ENCODE measurements at places on chromosomes 5 and 9.
A peak's percentile ranks its signal among the peaks of the same experiment; 100 is the strongest.

DNA sequence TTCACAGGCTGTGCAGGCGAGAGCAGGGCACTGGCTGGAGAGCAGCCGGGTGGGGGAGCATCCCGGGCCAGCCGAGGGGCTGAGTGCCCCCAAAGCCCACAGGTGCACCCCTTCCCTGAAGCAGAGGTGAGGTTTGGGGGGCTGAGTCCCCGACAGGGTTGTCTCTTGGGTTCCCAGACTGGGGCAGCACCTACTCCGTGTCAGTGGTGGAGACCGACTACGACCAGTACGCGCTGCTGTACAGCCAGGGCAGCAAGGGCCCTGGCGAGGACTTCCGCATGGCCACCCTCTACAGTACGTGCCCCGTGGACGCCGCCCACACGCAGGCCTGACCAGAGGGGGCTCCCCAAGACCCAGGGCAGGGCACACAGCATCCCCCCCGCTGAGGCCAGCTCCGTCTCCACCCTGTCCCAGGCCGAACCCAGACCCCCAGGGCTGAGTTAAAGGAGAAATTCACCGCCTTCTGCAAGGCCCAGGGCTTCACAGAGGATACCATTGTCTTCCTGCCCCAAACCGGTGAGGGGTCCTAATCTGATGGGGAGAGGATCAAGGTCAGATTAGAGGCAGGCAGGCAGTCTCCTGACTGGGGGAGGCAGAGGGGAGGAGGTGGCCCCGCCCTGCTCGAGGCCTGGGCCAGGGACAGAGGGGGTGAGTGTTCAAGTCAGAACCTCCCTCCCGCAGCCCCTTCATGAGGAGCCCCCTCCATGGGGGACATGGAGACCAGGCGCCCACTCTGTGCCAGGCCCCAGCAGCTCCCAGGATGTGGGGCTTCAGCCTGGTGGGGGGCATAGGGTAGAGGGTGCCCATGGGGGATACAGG, 2.7 kb downstream of the PTGDS start:
- no peak for DNase-seq

DNA sequence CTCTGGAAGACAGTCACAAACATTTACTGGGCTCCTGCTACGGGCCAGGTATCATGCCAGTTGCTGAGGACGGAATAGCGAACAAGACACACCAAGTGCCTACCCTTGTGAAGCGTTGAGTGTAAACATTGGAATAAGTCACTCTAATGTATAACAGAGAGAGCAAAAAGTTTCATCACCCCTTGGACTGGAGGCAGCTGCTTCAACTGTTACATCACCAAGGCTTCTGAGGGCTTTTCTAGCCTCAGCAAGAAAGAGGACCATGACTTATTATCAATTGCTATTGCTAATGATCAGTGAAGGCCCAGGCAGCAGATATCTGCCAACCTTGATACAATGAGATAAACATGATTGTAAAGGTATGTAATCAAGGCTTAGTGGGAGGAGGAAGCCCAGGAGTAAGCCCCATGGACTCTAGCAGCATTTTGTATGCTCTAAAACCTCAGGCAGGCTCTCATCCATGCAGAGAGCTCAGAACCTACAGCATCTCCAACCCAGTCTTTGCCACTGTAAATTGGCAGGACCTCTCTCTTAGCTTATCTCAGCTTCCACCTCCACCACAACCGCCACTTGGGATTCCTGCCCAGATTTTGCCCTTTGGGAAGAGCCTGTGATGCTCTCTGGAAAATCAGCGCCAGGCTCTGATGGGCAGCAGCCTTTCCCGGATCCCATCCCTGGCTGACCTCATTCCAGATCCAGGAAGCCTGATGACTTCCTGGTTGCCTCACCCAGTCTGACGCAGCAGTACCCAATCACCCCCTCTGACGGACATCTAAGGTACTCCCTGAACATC, 54.5 kb downstream of the ADAM19 start:
- peak; percentile 23 for DNase-seq

GRCh38 chr5:139422307-139422893, 16.9 kb downstream of the DNAJC18 start:
- peak; percentile 79 for DNase-seq

- no peak for DNase-seq
Observed at GRCh38 chr9:109423877-109424276, 74.2 kb downstream of the PTPN3 start.

DNA sequence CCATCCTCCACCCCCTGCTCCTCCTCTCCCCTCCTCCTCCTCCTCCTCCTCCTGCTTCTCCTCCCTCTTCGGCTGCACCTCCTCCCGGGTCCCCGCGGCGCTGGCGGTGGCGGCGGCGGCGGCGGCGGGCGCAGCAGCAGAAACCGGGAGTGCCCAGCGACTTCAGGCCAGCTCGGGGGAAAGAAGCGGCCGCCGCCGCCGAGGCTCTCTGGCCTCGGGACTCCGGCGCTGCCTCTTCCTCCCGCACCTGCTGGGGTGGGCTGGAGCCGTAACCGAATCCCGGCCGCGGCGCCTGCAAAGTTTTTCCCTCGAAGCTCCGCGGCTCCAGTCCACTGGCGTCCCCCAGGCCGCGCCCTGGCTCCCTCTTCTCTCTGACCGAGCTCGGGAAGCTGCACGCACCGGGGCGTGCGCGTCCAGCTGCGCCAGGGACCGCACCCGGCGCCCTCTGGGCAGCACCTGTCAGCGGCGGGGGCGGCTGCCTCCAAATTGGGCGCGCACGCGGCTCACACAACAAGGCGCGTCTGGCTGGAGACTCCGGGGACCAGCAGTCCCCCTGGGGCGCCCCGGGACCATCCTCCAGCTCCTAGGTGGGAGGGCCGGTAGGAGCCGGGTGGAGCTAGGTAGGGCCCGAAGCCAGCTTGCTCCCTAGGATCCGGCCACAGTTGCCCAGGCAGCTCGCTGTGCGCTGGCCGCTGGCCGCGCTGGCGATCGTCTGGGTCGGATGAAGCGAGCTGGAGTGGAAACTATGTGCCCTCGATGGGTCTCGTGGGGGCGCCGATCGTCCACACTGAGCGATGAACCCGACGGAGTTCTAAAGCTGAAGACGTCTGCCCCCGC, at the start of gene MCTP1:
Gene MCTP1, minus strand, starts transcription at position 523 of the 837 bp plus-strand sequence.
- DNase-seq: peak; percentile 22

- peak; percentile 70 for DNase-seq
Observed at GRCh38 chr5:54545796-54546195, 28.2 kb downstream of the SNX18 start.

- DNase-seq: no peak
Observed at GRCh38 chr9:117096138-117096537, 318.7 kb downstream of the ASTN2 start.

DNA sequence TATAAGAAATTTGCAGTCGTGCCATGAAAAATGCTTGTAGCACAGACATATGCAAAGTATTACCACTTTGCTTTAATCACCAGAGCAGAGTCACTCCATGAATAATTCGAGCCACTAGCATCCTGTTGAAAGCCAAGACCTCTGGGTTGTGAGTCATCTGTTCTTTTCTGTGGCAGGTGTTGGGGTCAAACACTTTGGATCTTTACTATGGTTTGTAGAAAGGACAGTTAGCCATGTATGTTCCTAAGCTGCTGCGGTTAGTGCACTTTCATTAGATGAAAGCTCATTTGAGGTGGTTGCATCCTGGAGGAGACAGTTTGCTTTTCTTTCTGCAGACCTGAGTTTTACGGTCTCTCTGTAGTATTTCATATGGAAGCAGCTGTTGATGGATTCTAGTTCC, 223.7 kb downstream of the DMRT2 start:
- DNase-seq: peak; percentile 24

- peak; percentile 56 for DNase-seq
Observed at GRCh38 chr5:122076050-122076461, 2.0 kb downstream of the LOX start.

- no peak for DNase-seq
Observed at GRCh38 chr5:79493596-79494345, 20.2 kb downstream of the HOMER1 start.

GRCh38 chr9:133121198-133121914, at the start of gene RALGDS:
Gene RALGDS, minus strand, starts transcription at chr9:133121240. Its CDS starts 86 bp downstream, at chr9:133121154.
- DNase-seq: peak; percentile 92

- no peak for DNase-seq
Observed at GRCh38 chr5:151469992-151470391, 22.6 kb downstream of the SLC36A1 start.

GRCh38 chr9:69137311-69137710, 36.8 kb upstream of the TJP2 start:
- no peak for DNase-seq

DNA sequence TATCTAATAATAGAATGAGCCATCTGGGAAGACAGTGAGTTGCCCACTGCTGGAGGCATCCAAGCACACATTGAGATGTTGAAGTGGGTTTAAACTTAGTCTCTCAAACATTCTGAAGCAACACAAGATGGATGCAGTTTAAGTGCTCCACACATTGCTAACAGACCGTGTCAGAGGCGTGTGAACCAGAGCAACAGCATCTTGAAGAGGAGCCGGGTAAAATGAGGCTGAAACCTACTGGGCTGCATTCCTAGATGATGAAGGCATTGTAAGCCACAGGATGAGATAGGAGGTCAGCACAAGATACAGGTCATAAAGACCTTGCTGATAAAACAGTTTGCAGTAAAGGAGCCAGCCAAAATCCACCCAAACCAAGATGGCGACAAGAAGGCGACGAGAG, 73.5 kb upstream of the TMEM215 start:
- no peak for DNase-seq

DNA sequence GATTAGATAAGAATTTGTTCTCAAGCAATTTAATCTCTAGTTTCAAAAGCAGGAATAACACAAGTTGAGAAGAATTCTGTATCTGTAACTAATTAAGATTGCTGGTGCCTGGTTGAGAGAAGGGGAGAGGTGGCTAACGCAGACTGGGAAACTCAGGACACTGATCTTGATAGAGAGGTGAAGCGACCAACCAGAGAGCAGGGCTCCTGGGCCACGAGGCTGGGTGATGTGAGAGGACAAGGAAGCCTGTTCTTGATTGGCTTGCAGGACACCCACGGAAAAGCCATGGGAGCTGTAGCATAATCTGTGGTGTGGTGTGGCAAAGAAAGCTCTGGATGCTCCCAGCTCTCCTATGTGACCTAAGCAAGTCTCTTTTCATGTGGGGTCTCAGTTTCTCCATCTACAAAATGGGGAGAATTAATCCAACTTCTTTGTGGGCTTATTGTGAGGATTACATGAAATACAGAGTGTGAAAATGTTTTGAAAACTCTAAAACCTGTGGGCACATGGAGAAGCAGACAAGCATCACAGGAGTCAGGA, 594.1 kb upstream of the BRINP1 start:
- DNase-seq: no peak

DNA sequence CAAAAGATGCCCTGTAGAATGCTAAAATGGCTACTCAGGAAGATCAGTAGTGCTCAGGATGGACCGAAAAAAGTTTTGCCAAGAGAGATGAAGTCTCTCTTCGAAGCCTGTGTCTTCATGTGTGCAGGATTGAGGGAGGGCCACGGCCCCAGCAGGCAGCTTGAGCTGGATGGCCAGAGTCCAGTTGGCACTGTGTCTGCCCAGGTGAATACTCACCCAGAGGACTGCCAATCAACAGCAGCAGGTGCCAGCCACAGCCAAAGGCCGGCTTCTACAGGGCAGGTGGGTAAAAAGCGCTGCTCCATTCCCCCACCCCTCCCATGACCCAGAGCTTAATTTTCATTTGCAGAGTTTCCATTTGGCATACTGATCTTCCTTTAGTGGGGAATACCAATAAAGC, 287.9 kb upstream of the ZNF608 start:
- DNase-seq: no peak

DNA sequence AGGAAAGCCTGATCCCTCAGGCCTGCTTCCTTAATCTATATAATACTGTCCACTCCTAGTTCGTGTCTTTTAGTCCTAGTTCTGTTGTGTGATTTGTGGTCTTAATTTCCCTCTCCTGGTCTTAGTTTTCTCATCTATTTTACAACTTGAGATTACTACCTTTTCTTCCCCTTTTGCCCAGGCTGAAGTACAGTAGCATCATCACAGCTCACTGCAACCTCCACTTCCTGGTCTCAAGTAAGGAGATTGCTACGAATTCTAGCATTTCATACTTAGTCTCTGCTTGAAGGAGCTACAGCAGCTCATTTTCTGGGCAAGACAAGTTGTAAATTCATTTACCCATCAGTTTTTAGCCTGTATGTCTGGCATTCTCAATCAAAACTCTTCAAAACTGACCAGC, 5.5 kb downstream of the TRIM32 start:
- no peak for DNase-seq

GRCh38 chr9:74173284-74173683, 323.9 kb upstream of the RORB start:
- no peak for DNase-seq

DNA sequence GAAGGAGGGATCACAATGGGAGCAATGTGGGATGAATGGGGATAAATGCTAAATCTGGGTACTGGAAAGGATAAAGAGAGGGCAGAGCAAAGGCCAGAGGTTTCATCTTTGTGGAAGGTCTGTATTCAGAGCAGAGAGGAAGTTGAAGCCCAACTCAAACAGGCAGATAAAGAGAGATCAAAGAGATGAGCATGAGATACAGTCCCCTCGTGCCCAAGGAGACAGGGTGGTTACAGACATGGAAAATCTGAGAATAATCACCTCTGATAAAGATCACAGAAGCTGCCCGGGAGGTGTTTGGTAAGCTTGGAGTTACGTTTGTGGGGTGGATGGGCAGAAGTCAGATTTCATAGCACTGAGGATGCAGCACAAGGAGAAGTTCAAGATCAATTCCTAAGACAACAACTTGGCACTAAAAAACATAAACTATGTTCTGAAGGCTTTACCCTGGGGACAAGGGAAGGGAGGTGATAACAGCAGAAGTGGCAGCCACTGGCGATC, 459 bp upstream of the ERAP2 start:
- no peak for DNase-seq

GRCh38 chr9:82088591-82088990, 100.0 kb downstream of the SPATA31D1 start:
- no peak for DNase-seq

- DNase-seq: no peak
Observed at GRCh38 chr5:151253605-151253950, 593 bp downstream of the GM2A start.
